ENCODE measurements at places on chromosomes 4 and X. TPM values are rescaled to one million over a fixed set of nuclear protein-coding genes. Genes with fewer than 3 reads are reported as not detected.

Gene TCEAL9
- total RNA-seq, result 7.5 TPM

Gene MAOB
- not detected for total RNA-seq

Gene ART3
- total RNA-seq, result not detected

Gene PAGE2
- not detected for total RNA-seq

Gene PHKA1
- 6.9 TPM for total RNA-seq

Gene CXCR3
- total RNA-seq, result 42.4 TPM

Gene GPR50
- total RNA-seq, result not detected

Gene SPATA18
- total RNA-seq, result not detected

Gene FGFRL1
- total RNA-seq, result 18.0 TPM

Gene ARX
- not detected for total RNA-seq

Gene NLGN3
- 0.54 TPM for total RNA-seq

Gene DRP2
- 0.54 TPM for total RNA-seq

Gene SLC26A1
- total RNA-seq, result not detected

Gene GAGE13
- not detected for total RNA-seq

Gene XAGE1B
- total RNA-seq, result not detected

Gene CLNK
- total RNA-seq, result 0.18 TPM

DNA sequence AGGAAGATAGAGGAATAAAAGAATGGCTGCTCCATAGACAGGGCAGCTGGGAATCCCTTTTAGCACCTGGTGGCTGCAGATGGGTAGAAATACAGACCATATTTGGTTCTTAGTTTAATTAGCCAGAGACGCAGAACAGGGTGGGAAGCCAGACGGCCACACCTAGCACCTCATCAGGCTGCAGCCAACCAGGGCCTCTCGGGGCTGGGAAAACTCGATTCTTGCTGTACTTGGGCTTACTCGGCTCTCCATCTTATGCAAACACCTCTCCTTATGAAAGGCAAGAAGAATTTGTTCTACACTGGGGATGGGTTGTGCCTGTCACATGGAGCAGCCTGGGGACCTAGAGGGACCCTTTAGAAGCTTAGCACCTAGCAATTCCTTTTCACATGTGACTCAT, 19.7 kb downstream of the IRAK1 start:
- H3K36me3 ChIP-seq, result peaks cover 6% of the 10 kb centered on the region
- no peak overlapping the region for H3K27ac ChIP-seq
- no peak for DNase-seq
- H3K4me1 ChIP-seq, result peaks cover 14% of the 10 kb centered on the region
- no peaks in the 10 kb centered on the region for H3K27me3 ChIP-seq

DNA sequence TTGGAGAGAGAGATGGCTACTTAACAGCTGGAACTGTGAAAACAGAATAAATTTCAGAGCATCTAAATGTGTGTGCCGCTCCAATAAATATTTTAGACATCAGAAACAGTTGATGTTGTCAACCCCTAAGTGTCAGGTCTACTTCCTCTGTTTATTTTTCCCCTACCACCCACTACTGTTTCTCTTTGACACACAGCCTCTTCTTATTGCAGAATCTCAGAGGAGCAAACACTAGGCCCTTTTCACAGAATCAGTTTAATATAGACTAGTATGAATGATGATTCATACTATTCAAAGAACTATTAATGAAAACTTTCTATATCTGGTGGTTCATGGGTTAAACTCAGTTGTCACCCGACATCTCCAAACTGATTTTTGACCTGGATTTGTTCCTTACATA, 33.9 kb downstream of the NAA11 start:
- no peaks in the 10 kb centered on the region for H3K27me3 ChIP-seq
- no peaks in the 10 kb centered on the region for H3K4me1 ChIP-seq
- no peak overlapping the region for H3K4me3 ChIP-seq

DNA sequence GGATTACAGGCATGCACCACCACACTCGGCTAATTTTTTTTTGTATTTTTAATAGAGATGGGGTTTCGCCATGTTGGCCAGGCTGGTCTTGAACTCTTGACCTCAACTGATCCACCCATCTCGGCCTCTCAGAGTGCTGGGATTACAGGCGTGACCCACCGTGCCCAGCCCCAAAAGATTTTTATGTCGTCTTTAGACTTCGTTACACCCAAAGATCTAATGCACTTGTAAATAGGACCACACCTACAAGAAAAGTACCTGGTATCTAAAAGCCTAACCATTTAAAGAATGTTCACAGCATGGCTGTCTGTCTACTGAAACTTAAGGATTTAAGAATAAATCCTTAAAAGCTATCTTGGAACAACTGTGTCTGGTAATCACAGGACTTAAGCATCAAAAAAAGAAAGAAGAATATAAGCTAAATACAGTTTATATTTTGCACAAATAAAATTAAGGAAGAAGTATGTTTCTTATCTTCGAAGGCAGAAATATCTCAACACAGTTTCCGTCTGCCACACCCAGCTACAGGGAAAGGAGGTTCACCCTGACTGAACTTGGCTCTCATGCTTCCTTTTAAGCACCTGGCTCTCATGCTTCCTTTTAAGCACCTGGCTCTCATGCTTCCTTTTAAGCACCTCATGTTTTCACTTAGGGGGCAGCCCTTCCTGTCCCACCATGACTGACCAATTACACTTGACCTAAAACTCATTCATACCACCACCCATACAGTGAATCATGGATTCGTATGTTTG, 92.0 kb upstream of the STS start:
- peaks cover 25% of the 10 kb centered on the region for H3K36me3 ChIP-seq
- no peak overlapping the region for H3K27ac ChIP-seq
- H3K27me3 ChIP-seq, result no peaks in the 10 kb centered on the region
- H3K4me1 ChIP-seq, result peaks cover 17% of the 10 kb centered on the region
- H3K4me3 ChIP-seq, result no peak overlapping the region

GRCh38 chr4:98642991-98643426, 15.4 kb downstream of the TSPAN5 start:
- H3K27me3 ChIP-seq, result no peaks in the 10 kb centered on the region
- no peak overlapping the region for H3K4me3 ChIP-seq
- H3K27ac ChIP-seq, result no peak overlapping the region
- H3K36me3 ChIP-seq, result peaks cover 3% of the 10 kb centered on the region

- H3K27ac ChIP-seq, result no peak overlapping the region
- H3K4me1 ChIP-seq, result no peaks in the 10 kb centered on the region
- DNase-seq, result no peak
- H3K36me3 ChIP-seq, result no peaks in the 10 kb centered on the region
Measured at GRCh38 chr4:136823020-136823419, 709.3 kb downstream of the PCDH18 start.

GRCh38 chrX:147573266-147573665, 338.5 kb upstream of the FMR1 start:
- H3K36me3 ChIP-seq, result no peaks in the 10 kb centered on the region
- no peaks in the 10 kb centered on the region for H3K4me1 ChIP-seq
- no peak overlapping the region for H3K4me3 ChIP-seq
- DNase-seq, result no peak
- H3K27ac ChIP-seq, result no peak overlapping the region

DNA sequence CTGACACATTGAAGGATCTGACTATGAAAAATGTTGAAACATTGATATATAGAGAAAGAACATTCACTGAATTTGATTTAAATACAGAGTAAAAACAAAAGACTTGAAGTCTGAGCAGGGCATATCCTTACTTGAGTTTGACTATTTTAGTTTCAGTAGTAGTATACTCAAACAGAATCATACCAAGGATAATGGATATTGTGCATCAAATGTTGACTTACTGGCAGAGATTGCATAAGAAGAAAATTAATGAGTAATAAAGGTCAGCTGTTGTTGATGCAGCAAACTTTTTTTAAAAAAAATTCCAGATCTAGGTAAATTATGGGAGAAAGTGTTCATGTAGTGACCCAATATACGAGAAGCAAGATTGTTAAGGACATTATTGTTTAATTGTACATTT, 94.5 kb upstream of the APOOL start:
- no peaks in the 10 kb centered on the region for H3K4me1 ChIP-seq
- no peak for DNase-seq
- no peaks in the 10 kb centered on the region for H3K27me3 ChIP-seq
- no peak overlapping the region for H3K27ac ChIP-seq
- no peaks in the 10 kb centered on the region for H3K36me3 ChIP-seq

GRCh38 chr4:56427179-56427578, 8.2 kb downstream of the PPAT start:
- H3K27ac ChIP-seq, result no peak overlapping the region
- no peak for DNase-seq
- H3K4me1 ChIP-seq, result peaks cover 49% of the 10 kb centered on the region
- H3K36me3 ChIP-seq, result peaks cover 15% of the 10 kb centered on the region
- no peaks in the 10 kb centered on the region for H3K27me3 ChIP-seq

GRCh38 chrX:100194082-100194775, 215.8 kb downstream of the PCDH19 start:
- no peak overlapping the region for H3K27ac ChIP-seq
- DNase-seq, result no peak
- no peak overlapping the region for H3K4me3 ChIP-seq
- no peaks in the 10 kb centered on the region for H3K4me1 ChIP-seq
- no peaks in the 10 kb centered on the region for H3K36me3 ChIP-seq

GRCh38 chrX:18828832-18829404, 121.5 kb downstream of the PPEF1 start:
- DNase-seq, result peak; percentile 43
- H3K27me3 ChIP-seq, result no peaks in the 10 kb centered on the region
- no peak overlapping the region for H3K27ac ChIP-seq
- peaks cover 2% of the 10 kb centered on the region for H3K4me1 ChIP-seq
- H3K36me3 ChIP-seq, result no peaks in the 10 kb centered on the region

- H3K36me3 ChIP-seq, result no peaks in the 10 kb centered on the region
- no peaks in the 10 kb centered on the region for H3K27me3 ChIP-seq
- DNase-seq, result no peak
Measured at GRCh38 chr4:52201715-52202114, 150.6 kb downstream of the SPATA18 start.

- H3K36me3 ChIP-seq, result no peaks in the 10 kb centered on the region
- H3K4me3 ChIP-seq, result no peak overlapping the region
- no peak overlapping the region for H3K27ac ChIP-seq
- H3K27me3 ChIP-seq, result no peaks in the 10 kb centered on the region
Measured at GRCh38 chr4:40349561-40350198, 14.5 kb downstream of the CHRNA9 start.

- no peaks in the 10 kb centered on the region for H3K27me3 ChIP-seq
- no peak for DNase-seq
- no peak overlapping the region for H3K4me3 ChIP-seq
- H3K4me1 ChIP-seq, result no peaks in the 10 kb centered on the region
- no peaks in the 10 kb centered on the region for H3K36me3 ChIP-seq
Measured at GRCh38 chr4:66633477-66633876, 911.8 kb downstream of the CENPC start.

DNA sequence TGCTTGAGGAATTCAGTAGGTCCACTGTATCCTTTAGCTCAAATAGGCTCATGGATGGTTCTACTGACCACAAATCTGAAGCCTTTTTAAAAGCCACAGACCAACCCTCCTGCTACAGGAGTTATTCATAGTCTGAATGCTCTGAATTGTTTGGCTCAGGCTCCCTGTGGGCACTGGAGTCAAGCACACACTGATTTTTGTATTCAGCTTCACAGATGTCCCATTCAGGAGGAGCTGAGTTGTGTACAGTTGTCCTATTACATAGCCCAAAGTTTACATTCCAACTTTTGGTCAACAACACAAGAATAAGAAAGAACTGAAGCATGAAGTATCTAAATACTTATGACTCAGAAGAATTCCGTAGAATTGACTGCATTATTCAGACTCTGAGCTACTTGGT, 243.9 kb downstream of the UNC5C start:
- H3K4me3 ChIP-seq, result no peak overlapping the region
- no peaks in the 10 kb centered on the region for H3K36me3 ChIP-seq
- H3K27me3 ChIP-seq, result no peaks in the 10 kb centered on the region
- no peaks in the 10 kb centered on the region for H3K4me1 ChIP-seq

DNA sequence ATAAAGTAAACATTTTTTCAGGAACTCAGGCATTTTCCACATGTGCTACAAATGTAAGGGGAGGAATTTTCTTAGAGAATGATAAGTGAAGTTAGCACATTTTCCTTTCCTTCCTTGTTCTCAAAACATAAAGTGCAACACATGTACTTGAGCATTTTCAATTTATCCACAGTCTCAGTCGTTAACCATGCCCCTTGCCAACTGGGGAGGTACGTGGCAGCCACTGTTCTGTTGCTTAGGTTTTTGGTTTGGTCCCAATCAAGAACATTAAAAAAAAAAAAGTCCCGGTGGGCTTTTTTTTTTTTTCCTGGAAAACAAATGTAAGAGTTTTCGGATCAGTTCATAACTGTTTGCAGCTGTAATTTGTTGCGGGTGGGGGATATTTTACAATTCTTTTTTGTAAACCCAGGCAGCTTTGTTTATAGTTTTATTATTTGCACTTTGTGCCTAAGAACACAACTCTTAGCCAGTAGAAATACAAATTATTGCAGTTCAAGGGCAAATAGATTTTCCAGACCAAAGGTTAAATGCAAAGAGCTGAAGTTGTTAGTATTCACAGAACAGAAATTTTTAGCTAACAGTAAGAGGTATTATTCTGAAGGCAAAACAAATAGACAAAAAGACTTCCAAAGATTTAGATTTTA, 112.1 kb upstream of the NAP1L5 start:
- H3K4me3 ChIP-seq, result no peak overlapping the region
- no peaks in the 10 kb centered on the region for H3K27me3 ChIP-seq
- peaks cover 1% of the 10 kb centered on the region for H3K4me1 ChIP-seq
- no peak for DNase-seq

DNA sequence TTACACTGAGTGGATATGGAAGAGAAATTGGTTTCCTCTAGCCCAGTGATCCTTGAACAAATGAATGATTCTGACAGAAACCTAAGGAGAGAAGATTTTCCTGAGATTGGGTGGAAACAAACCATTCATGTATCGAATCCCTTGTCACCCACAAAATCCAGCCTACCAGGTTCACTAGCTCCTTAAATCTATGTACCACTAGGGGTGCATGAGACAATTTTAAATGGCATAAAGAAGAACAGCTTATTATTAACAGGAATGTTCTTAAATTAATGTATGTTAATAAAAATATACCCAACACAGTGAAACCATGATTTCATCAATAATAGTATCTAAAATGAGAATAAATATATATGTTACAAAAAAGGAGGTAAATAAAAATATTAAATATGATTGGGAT, 118.4 kb upstream of the LNX1 start:
- DNase-seq, result no peak
- H3K27me3 ChIP-seq, result peaks cover 14% of the 10 kb centered on the region
- H3K27ac ChIP-seq, result no peak overlapping the region
- H3K4me3 ChIP-seq, result no peak overlapping the region
- no peaks in the 10 kb centered on the region for H3K4me1 ChIP-seq
- no peaks in the 10 kb centered on the region for H3K36me3 ChIP-seq

- DNase-seq, result no peak
- H3K4me3 ChIP-seq, result no peak overlapping the region
- H3K4me1 ChIP-seq, result no peaks in the 10 kb centered on the region
- H3K27ac ChIP-seq, result no peak overlapping the region
Measured at GRCh38 chr4:150497612-150498011, 84.3 kb upstream of the MAB21L2 start.

GRCh38 chr4:137029026-137029425, 503.3 kb downstream of the PCDH18 start:
- no peak overlapping the region for H3K4me3 ChIP-seq
- no peak overlapping the region for H3K27ac ChIP-seq
- no peaks in the 10 kb centered on the region for H3K27me3 ChIP-seq
- no peaks in the 10 kb centered on the region for H3K4me1 ChIP-seq
- H3K36me3 ChIP-seq, result no peaks in the 10 kb centered on the region

GRCh38 chr4:26726655-26727387, 133.8 kb upstream of the STIM2 start:
- no peak for DNase-seq
- no peak overlapping the region for H3K4me3 ChIP-seq
- H3K4me1 ChIP-seq, result peaks cover 27% of the 10 kb centered on the region
- H3K27me3 ChIP-seq, result no peaks in the 10 kb centered on the region

- peaks cover 6% of the 10 kb centered on the region for H3K36me3 ChIP-seq
- DNase-seq, result no peak
- H3K27ac ChIP-seq, result no peak overlapping the region
- peaks cover 18% of the 10 kb centered on the region for H3K4me1 ChIP-seq
Measured at GRCh38 chr4:79996851-79997250, 76.2 kb downstream of the ANTXR2 start.

All from activated CD8-positive, alpha-beta T cell treated with anti-CD3 and anti-CD28 coated beads for 36 hours (primary cell).